ENCODE measurements at places on chromosomes 2 and 18.

- DNase-seq: no peak
These were observed 14.2 kb downstream of the PMS1 start for GRCh38 chr2:189798312-189799029.

DNA sequence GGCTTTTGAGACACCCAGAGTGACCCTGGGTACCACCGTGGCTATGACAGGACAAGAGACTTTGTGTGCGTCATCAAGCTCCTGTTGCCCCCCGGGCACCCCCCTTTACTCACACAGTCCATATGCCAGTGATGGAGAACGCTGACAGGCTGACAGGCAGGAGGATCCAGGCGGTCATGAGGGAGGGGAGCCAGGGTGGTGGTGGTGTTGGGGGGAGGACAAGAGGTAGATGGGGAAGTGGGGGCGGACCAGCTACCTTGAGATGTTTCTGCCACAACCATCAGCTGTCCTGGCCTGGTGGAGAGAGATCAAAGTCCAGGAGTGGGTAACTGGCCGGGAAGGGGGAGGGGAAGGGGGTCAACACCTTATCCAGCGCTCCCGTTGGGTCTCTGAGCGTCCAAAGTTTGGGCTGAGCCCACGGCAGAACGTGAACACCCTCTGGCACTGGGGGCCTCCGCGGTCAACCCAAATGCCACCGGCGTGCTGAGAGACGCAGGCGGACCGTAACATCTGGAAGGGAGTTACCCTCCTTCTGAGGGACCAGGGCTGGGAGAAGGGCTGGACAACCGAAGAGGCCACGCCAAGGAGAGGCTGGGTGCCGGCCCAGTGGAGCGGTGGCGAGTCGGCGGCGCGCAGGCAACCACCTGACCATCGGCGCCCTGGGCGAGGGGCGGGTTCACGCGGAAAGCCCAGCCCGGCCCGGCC, 575 bp downstream of the TMEM150A start:
- DNase-seq: no peak

GRCh38 chr2:240879105-240879504, 10.5 kb downstream of the AGXT start:
- no peak for DNase-seq

DNA sequence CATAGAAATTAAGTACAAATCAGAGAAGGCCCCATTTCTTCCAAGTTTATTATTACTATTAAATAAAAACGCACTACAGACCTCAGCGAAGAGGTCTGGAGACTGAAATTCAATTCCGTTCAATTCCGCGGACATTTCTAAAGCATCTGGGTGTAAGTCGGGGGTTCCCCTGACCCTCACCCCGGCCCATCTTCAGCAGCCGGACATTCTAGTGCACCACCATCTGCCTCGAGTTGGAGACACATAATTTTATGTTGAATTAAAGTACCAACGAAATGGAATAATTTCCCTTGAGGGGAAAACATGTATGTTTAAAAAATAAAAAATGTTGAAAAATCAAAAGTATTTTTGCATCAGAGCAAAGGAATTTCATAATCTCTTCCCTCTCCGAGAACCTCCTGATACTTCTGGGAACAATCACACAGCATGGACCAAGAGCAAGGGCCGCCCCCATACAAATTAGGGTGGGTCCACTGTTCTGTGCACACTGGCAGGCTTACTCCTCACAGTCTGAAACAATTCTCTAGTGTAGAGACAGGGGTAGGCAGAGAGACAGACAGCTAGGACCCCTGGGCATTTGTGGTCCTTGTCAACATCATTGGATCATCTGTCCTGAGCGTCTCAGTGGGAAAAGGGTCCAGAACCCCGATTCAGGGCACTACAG, 29.3 kb downstream of the MBP start:
- no peak for DNase-seq

GRCh38 chr2:54577035-54577434, 120.9 kb downstream of the SPTBN1 start:
- no peak for DNase-seq

DNA sequence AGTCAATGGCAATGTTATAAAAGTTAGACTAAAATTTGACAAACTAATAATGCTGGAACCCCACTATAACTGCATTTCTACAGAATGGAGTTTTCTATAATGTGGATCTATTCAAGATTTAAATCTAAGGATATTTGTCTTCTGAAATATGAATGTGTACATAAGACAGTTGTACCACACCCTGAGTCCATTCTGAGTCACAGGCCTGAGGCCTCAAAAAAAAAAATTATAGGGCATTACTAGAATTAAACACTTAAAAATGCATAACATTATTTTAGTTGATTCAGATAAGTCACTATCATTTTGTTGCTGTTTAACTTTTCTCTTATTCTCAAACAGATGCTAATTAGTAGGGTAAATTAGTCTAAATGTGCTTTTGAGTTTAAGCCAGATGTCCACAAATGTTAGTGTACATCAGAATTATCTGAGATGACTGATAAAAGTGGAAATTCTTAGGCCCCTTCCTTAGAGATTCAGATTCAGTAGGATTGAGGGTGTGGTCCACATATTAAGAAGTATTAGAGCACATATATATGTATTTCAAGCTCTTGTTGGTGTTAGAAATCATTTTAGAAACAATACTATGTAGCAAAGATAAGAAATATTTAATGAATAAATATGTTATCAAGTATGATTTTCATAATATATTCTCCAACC, 42.4 kb upstream of the COL5A2 start:
- no peak for DNase-seq

GRCh38 chr2:68287580-68288441, 31.9 kb downstream of the CNRIP1 start:
- DNase-seq: no peak

- no peak for DNase-seq
These were observed 34.3 kb upstream of the C18orf32 start for GRCh38 chr18:49521216-49521835.

DNA sequence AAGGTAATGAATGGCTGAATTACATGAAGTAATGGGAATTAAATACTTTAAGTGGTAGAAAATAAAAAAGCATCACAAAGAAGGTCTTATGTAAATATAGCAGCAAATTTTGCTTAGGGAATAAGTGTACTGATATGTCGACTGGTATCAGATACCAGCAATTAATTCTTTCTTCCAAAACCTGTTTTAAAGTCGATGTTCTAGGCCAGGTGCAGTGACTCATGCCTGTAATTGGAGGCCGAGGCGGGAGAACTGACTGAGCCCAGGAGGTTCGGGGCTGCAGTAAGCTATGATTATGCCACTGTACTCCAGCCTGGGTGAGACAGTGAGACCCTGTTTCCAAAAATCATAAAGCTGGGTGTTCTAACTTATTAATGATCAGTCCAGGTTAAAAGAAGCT, 30.3 kb downstream of the SP3 start:
- DNase-seq: no peak

- no peak for DNase-seq
These were observed 4.5 kb downstream of the DYTN start for GRCh38 chr2:206713746-206714145.

DNA sequence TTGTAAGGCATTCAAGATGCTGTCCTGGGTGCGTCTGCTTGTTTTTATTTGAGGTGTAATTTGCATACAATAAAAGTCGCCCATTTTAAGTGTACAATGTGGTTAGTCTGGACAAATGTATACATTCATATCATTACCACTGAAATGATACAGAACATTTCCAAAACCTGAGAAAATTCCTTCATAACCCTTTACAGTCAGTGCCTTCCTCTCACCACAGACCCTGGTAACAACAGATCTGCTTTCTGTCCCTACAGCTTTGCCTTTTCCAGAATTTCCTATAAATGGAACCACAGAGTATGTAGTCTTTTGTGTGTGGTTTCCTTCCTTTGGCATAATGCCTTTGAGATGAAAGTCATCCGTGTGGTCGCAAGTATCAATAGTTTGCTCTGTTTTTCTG, 45.8 kb upstream of the NFU1 start:
- DNase-seq: no peak

GRCh38 chr18:29271501-29271900, 1094.6 kb upstream of the CDH2 start:
- DNase-seq: no peak

DNA sequence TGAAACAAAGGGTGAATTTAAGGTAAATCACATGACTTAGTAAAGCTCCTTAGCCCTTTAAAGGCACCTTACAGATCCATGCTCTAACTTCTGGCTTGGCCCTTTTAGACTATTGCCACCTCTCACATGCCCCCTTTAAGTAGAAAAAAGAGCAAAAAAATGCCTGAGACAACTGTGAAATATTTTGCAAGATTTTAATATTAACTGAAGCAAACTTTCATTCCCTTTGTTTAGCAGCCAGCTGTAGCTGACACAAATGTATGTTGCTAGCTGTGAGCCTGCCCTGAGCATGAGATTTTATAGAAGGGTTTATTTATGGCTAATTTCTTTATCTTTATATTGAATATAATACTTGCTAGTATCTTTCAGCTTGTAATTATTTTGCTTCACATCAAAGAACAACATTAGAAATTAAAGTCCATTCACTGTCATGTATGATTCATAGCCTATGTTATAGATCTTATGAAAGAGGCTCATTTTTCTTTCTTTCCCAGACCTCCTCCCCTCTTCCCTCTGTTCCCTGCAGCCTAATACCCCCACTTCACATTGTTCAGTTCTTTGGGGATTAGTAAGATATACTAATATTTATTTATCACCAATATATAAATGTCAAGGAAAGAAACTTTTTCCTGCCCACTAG, 637.2 kb upstream of the ZEB2 start:
- no peak for DNase-seq

- DNase-seq: no peak
These were observed 72.3 kb upstream of the SNTG2 start for GRCh38 chr2:878245-878930.

GRCh38 chr2:128996078-128996477, 677.4 kb upstream of the HS6ST1 start:
- no peak for DNase-seq

DNA sequence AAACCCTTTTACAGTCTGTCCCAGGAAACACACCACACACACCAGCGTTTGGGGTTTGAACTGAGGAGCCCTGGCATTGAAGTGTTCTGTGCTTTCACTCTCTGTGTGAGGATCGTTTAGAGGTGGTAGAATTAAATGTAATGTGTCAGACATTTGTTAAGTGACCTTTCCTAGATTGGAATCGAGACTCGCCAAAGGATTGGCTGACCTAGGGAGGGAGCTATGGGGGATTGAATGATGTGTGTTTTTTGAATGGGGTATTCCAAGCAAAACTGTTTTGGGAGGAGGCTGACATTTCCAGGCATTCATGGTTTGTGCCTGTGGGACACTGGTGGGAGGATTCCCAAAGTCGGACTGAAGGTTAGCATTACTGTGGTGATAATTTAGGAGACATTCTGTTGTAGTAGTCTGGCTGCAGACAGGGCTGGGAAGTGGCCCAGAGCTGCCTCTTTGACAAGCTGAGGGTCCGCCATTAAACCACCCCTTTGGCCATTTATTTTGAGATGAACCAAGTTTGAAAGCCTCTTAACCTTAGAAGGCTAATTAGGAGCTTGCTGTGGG, 1.7 kb downstream of the MYO1B start:
- no peak for DNase-seq

GRCh38 chr2:190149908-190150307, 87.4 kb upstream of the MSTN start:
- DNase-seq: no peak

DNA sequence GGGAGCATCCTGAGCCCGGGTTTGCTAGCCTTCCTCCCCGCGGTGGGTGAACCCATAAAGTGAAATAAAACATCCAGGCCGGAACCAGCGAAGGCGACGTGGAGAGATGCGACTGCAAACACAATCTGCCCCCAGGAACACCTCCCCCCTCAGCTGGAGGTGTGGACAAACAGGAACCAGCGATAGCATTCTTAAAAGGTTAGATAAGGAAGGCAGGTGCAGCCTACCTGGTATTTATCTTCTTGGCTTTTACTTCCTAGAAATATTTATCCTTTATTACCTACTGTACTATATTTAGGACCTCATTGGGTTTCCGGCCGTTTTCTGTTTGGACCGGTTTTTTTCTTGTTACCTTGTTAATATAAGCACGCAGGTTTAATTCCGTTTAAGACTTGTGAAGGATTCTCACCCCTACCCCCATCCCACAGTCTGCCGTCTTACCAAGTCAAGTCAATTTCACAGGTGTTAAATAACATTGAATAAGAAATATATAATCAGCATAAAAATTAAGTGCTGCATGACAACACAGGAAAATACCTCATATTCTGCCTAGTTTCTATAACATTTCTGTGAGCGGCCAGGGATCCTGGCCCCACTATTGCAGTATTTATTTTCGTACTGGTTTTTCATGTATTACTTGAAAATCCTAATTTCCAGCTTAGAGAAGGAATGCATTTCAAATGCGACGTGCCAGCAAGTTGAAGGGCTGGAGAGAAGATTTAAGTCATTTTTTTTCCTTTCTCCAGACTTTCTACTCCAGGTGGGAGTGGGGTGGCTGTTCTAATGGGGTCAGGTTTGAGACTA, 224.0 kb upstream of the ID2 start:
- no peak for DNase-seq

DNA sequence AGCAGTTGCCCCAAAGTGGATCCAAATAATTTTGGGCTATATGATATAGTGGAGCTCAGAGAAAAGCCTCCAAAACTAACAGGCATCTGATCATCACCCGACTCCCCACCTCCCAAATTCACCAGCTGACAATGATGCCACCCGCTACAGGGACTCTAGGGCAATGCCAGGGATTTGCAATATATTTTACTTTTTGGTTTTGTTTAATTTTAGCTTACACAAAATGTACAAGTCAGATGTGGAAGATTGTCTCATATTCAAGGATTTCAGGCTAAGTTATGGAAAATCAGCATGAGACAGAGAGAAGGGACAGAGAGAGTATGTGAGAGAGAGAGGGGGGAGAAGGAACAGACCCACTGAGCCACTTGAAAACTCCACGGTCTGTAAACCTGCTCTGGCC, 187.4 kb downstream of the TMEM247 start:
- DNase-seq: no peak

DNA sequence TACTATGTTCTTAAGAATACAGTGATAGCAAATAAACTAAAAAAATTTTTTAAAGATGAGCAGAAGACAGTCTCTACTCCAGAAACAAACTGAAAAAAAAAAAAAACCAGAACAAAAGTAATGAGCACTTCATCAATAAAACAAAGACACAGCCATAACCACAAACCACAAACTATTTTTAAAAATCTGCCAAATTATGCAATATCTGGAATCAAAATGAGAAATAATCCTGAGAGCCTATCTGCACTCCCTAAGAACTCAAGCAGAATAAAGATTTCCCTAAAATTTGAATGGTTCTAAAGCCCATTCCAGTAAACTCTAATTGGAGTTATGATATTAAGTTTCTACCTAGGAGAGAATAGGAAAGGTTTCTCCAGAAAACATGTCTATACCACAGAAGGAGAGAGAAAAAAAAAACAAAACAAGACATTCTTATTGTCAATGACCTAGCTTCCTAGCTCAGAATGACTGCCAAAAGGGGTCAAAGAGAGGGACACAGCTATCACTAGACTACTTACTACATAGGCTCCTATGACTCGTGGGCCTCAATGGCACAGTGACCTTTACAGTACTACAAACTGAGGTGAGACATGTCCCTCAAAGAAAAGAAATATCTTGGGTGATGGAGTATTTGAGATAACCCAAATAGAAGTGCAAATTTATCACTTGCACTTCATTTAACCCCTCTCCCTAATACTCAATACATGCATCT, 262.8 kb downstream of the ZEB2 start:
- no peak for DNase-seq

Data from stimulated activated CD8-positive, alpha-beta memory T cell treated with anti-CD3 and anti-CD28 coated beads, Interleukin-12 subunit alpha, Interleukin-12 subunit beta, amount 100 ng/mL, for 4 hours (primary cell).